ENCODE measurements at places on chromosomes 1 and 21.
A peak's percentile ranks its signal among the peaks of the same experiment; 100 is the strongest.

- no peak for DNase-seq
These were observed 16.4 kb upstream of the PAX7 start for GRCh38 chr1:18614069-18614735.

GRCh38 chr1:213987927-213988506 lies at the start of gene PROX1:
Gene PROX1 (plus strand): TSS chr1:213987973. CDS start chr1:213996536, 8,563 bp downstream.
- no peak for DNase-seq

DNA sequence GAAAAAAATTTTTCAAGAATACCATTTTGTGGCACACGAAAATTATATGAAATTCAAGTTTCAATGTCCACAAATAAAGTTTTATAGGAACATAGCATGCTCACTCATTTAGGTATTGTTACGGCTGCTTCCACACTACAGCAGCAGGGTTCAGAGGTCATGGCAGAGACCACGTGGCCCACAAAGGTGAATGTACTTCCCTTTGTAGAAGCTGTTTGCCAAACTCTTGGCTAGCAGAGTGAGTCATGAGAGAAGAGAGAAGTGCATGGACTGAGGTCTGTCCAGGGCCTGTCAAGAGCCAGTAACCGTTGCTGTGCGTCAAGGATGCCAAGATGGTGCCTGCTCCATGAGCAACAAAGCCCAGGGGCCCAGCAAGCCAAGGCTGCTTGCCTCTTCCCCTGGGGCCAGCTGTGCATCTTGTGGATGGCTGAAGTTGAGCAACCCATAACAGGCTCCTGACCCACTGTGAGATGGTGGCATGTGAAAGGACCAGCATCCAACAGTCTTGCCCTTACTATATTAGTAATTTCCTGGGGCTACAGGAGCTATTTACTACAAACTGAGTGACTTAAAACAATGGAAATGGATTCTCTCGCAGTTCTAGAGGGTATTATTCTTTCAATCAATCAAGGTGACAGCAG lies 64.8 kb upstream of the ATP5PO start:
- no peak for DNase-seq

DNA sequence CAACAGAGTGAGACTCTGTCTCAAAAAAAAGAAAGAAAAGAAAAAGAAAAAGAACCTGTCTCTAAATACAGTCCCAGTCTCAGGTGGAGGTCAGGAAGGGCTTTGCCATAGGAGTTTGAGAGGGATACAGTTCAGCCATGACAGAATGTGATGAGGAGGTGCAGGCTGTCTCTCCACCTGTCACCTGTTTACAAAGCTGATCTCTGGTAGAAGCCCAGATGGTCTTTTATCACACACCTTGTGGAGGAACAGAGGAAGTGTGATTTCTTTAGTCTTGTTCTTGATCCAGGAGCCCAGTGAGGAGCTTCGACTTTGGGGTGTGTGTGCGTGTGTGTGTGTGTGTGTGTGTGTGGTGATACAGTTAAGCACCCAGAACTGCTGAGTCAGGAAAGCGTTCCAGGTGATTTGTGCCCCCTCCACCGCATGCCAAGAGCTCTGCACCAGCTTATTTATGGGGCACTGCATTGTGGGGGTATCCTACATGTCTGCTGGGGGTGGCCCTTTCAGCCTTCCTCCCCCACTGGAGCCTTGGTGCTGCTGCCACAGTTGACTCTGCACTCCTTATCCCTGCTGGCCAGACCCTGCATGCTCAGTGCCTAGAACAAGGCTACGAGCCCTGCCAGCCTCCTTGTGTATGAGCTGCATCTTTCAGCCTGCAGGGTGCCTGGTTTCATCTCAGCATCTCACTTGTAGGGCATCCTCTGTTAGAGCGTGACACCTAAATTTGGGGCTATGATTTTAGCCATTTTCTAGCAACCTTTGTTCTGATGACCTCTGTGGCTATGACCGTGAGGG lies 19.3 kb downstream of the DOP1B start:
- no peak for DNase-seq

GRCh38 chr1:54574158-54574778 lies 26.2 kb downstream of the ACOT11 start:
- no peak for DNase-seq

DNA sequence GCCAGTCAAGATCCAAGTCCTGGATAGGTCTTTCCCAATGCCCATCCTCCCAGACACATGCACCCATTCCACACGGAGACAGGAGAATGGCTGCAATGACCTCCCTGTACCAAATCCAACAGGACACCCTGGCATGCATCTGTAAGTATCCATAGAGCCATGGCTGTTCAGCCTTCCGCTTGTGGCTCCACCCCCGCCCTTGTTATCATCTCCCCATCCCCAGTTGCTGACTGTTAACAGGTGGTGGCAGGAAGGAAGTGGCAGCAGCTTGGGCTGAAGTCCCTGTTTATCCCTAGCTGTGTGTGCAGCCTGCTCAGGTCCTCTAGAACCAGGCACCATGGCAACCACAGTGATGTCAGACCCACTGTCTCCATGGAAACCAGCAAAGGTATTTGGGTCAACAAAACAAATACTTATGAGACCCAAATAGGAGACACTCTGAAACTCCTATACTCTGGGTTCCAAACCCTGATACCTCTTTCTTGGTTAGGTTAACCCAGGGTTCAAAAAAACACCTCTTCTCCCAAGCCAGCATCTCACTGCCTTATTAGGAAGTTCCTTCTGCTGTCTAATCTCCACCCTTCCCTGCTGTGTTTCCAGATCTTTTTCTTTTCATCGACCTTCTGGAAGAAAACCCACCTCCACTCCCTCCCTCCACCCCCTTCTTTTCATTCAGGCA lies 721 bp downstream of the PBXIP1 start:
- peak; percentile 34 for DNase-seq

DNA sequence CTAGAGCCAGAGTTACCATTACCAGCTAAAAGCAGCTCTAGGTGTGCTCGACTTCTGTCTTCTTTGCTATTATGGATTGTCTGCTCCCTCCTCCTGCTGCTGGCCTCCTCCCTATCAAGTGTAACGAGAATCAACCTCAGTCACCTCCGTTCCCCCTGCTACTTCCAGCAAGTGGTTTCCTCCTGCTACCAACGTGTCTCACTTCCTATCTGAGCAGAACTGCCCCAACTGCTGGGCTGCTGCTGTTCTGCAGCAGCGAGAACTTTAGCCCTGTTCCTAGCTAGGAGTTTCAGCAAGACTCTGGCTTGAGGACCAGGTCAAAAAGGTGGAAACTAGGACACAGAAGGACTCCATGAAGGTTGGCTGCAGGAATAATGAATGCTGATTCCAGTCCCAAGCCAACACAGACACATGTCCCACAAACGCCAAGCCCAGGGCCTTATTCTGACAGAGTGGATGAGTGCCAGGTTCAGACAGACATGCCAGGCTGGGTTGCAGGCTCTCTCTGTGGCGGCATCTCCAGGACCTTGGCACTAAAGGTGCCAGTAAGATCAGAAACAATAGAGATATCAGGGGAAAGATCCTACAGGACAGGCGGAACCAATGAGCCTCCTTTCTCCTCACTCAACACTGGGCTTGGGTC lies 46.9 kb downstream of the CD34 start:
- no peak for DNase-seq

Data from stimulated activated CD8-positive, alpha-beta memory T cell treated with anti-CD3 and anti-CD28 coated beads, Interleukin-15, amount 100 ng/mL, for 4 hours (primary cell).